Ovary (tissue), 10 donors: ENCODE measurements at places on chromosomes 1 and 21. TPM values are rescaled to one million over a fixed set of nuclear protein-coding genes. Genes with fewer than 3 reads are reported as not detected.
A peak's percentile ranks its signal among the peaks of the same experiment; 100 is the strongest.

The NUDT4B gene
- total RNA-seq, result not detected

- H3K27ac ChIP-seq, result no peak overlapping the region
- no peaks in the 10 kb centered on the region for H3K36me3 ChIP-seq
- DNase-seq, result no peak
- no peaks in the 10 kb centered on the region for H3K4me1 ChIP-seq
- H3K27me3 ChIP-seq, result no peaks in the 10 kb centered on the region
Measured at GRCh38 chr1:69589799-69590198, 22.1 kb downstream of the LRRC7 start.

The OR6N1 gene
- not detected for total RNA-seq

The HSPB7 gene
- 62.8 TPM for total RNA-seq

DNA sequence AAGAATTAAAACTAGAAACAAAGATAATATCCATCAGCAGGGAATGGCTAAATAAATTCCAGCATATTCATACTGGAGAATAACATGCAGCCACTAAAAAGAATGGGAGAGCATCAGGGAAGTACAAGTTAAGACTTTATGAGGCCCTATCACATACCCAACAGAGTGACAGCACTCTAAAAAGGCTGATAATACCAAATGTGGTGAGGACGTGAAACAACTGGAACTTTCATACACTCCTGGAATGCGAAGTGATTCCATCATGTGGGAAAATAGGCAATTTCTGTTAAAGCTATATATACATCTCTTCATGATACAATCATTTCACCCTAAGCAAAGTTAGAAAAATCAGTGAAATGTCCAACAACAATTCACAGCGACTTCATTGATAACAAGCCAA is 42.6 kb downstream of the COL6A1 start:
- peak overlapping the region; percentile 44 for H3K27ac ChIP-seq
- no peak overlapping the region for H3K4me3 ChIP-seq
- no peak for DNase-seq
- no peaks in the 10 kb centered on the region for H3K36me3 ChIP-seq
- no peaks in the 10 kb centered on the region for H3K27me3 ChIP-seq

DNA sequence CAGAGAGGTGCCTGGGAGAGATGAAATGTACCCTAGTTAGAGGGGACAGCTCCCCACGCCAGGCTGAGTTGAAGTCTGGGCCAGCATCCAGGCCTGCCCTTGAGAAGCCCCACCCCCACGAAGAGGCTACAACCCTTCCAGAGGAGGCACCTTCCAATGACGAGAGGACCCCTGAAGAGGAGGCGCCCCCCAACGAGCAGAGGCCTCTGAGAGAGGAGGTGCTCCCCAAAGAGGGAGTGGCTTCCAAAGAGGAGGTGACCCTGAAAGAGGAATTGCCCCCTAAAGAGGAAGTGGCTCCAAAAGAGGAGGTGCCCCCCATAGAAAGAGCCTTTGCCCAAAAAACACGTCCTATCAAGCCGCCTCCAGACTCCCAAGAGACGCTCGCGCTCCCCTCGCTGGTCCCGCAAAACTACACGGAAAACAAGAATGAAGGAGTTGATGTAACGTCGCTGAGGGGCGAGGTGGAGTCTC is 3.1 kb downstream of the EVA1B start:
- peaks cover 13% of the 10 kb centered on the region for H3K4me1 ChIP-seq
- H3K4me3 ChIP-seq, result peak overlapping the region; percentile 39
- no peaks in the 10 kb centered on the region for H3K27me3 ChIP-seq
- H3K27ac ChIP-seq, result peak overlapping the region; percentile 35
- no peaks in the 10 kb centered on the region for H3K36me3 ChIP-seq
- DNase-seq, result peak; percentile 52

The TMPRSS3 gene
- 3.4 TPM for total RNA-seq

The ASCL5 gene
- total RNA-seq, result not detected

DNA sequence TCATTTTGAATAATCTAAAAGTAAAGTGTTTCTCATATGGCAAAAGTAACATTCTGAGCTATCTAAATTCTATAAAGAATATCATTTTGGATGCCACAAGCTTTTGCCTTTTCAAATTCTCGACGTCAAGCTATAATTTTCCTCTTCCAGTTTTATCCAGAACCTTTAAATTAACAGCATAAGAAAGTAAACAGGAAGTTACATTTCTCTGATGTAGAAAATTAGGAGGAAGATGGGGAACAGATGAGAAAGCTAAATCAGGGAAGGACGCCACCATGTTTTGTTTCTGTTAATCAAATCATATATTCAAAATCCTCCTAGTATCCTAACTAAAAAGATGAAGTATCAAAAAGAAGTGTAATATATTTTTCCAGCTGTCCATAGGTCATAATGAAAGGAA is 8.8 kb upstream of the CAMSAP2 start:
- H3K27ac ChIP-seq, result no peak overlapping the region
- no peak for DNase-seq
- no peaks in the 10 kb centered on the region for H3K27me3 ChIP-seq
- H3K36me3 ChIP-seq, result no peaks in the 10 kb centered on the region
- peaks cover 2% of the 10 kb centered on the region for H3K4me1 ChIP-seq

The CFHR4 gene
- total RNA-seq, result not detected

DNA sequence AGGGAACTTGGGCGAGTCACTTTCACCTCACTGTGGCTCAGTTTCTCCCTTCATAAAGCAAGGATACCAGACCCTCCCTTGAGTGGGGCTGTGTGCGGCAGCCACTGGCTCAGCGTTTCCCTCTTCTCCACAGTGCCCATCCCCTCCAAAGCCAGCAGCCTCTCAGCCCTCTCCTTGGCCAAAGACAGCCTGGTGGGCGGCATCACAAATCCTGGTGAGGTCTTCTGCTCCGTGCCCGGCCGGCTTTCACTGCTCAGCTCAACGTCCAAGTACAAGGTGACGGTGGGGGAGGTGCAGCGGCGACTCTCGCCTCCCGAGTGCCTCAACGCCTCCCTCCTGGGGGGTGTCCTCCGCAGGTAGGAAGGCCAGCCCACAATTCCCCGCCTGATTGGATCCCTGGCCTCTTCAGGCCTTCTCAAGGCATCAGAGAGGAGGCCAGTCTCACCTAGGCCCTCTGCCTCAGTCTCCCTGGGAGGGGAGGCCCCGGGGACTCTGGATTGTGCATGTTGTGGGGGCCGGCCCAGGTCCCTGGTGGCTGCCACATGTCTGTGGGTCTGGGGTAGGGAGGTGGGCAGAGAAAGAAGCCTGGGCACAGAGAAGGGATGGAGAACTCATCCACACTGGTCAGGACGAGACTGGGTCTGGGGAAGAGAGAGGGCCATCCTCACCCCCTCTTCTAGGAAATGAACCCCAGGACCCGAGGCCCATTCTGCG is 15.2 kb downstream of the TFAP2E start:
- H3K4me1 ChIP-seq, result no peaks in the 10 kb centered on the region
- H3K36me3 ChIP-seq, result no peaks in the 10 kb centered on the region
- H3K27me3 ChIP-seq, result no peaks in the 10 kb centered on the region
- no peak overlapping the region for H3K27ac ChIP-seq
- no peak overlapping the region for H3K4me3 ChIP-seq

DNA sequence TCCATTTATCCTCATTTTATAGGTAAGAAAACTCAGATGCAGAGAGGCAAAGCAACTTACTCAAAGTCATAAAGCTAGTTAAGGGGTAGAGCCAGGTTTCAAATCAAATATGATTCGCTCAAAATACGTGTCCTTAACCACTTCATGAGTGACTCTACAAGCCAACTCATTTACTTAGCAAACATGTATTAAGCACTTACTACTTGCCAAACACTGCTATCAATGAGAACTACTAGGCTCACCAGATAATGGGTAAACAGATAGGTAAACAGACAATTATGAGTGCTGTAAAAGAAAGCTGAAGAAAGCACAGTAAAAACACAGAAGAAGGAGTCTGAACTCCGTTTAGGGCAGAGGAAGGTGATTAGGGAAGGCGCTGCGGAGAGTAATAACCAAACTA is 65.9 kb downstream of the WDR64 start:
- H3K4me1 ChIP-seq, result no peaks in the 10 kb centered on the region
- DNase-seq, result no peak
- H3K27ac ChIP-seq, result no peak overlapping the region
- no peak overlapping the region for H3K4me3 ChIP-seq

DNA sequence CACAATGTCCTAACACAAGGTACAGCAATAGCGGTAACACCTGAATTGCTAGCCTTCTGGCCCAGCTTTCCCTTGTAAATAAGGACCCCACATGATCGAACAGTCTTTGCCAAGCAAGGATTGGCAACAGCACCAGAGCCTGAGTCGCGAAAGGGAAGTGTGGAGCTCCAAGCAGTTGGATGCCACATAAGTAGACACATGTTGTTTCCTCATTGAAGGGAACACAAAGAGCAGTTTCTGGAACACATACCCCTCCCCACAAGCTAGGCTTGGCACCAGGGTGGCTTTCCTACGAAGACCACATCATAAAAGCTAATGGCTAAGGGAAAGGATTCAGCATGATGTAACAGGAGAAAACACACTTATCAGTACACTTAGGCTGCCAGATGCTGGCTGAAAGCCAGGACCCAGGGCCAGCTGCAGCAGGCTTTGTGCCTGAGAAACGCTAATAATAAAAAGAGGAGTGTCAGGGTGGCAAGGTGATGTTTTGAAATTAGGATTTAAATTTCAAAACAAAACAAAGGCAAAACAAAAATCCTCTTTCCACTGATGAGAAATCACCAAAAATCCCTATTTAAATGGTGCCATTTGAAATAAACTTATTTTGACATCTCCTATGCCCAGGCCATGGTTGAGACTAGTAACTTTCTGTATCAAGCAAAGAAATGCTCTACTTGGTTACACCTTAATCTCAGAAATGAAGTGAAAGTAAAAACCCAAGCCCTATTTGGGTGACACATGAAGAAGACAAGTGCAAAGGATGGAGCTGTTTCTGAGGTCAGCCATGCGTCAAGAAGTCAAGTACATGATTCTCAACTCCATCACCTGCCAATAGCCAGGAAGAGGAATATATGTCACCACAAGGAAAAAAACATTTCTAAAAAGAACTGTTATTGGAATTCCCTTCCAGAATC is 11.9 kb upstream of the CPLANE2 start:
- H3K27ac ChIP-seq, result peak overlapping the region; percentile 82
- peak; percentile 84 for DNase-seq
- no peaks in the 10 kb centered on the region for H3K27me3 ChIP-seq
- H3K4me1 ChIP-seq, result peaks cover 30% of the 10 kb centered on the region
- H3K36me3 ChIP-seq, result no peaks in the 10 kb centered on the region

DNA sequence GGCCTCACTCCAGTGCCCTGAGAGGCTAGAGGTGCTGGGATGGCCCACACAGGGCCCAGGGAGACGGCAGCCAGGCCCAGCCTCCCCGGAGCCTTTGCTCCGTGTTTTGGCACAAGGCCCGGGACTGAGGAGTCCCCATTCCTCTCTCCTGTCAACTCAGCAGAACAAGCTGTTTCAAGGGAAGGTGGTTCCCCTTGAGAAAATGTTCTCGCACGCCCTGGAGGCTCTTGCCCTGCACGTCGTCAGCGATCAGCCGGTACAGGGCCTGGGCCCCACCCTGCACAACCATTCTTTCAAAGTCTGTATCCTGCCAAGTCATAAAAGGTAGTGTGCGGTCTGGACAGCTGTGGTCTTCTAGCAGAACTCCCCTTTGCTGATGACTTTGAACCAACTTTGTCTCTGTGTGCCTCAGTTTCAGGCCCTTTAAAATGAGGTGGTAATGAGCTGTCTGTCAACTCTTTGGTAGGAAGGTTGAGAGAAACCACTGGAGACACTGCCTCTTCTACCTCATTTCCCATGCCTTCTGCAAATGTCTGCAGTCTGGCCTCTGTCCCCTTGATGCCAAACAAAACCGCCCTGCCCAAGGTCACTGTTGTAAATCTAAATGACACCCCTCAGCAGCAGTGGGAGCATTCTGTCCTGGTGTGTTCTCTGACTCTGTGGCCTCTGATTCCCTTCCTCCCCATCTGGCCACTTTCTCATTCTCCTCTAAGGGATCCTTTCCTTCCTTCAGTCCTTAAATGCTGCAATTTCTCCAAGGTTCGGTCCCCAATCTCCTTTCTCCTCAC is 138.6 kb upstream of the JUN start:
- H3K27ac ChIP-seq, result no peak overlapping the region
- H3K27me3 ChIP-seq, result no peaks in the 10 kb centered on the region
- H3K36me3 ChIP-seq, result no peaks in the 10 kb centered on the region
- H3K4me3 ChIP-seq, result no peak overlapping the region

- no peak overlapping the region for H3K27ac ChIP-seq
- H3K36me3 ChIP-seq, result no peaks in the 10 kb centered on the region
- peaks cover 6% of the 10 kb centered on the region for H3K4me1 ChIP-seq
- H3K4me3 ChIP-seq, result no peak overlapping the region
Measured at GRCh38 chr1:169024255-169024654, 82.2 kb upstream of the ATP1B1 start.

GRCh38 chr1:19802269-19802668 is 2.6 kb upstream of the TMCO4 start:
- DNase-seq, result no peak
- H3K36me3 ChIP-seq, result no peaks in the 10 kb centered on the region
- H3K27me3 ChIP-seq, result no peaks in the 10 kb centered on the region

- H3K4me1 ChIP-seq, result no peaks in the 10 kb centered on the region
- H3K36me3 ChIP-seq, result no peaks in the 10 kb centered on the region
- H3K27ac ChIP-seq, result no peak overlapping the region
- H3K4me3 ChIP-seq, result no peak overlapping the region
- no peak for DNase-seq
Measured at GRCh38 chr21:41784456-41785102, 17.7 kb upstream of the RIPK4 start.

The PARS2 gene
- total RNA-seq, result 7.1 TPM

The BSND gene
- not detected for total RNA-seq

DNA sequence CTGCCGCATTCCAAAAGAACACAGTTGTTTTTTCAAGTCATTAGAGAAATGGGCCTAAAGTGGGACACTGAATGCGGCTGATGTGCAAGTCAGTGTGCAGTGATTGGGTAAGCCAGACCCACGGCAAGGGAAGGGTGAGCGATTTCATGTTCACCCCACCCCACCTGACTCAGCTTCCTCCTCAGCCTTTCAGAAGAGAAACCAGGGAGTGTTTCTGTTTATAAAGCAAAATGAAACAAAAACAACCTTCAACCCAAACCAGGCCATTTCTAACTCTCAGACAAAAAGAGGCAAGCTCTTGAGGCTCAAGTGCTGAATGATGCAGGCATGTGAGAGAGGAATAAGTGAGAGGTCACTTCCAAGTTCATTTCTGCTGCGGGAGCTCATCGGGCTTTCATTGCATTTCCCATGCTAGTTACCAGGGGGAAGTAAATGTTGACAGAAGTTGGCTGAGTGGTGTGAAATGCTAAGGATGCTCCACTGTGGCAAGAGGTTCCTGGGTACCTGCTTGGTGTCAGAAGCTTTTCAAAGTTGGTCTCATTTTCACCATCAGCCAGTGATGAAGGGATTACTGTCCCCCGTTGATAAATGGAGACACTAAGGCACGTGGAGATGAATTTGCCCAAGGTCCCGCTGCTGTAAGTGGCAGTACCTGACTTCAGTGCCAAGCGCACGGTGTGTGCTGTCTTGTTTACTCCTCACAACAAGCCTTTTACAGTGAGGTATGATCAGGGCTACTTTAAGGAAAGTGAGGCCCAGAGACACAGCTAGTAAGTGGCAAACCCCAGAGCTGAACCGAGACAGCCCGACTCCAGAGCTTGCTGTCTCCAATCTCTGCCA is 29.1 kb downstream of the STPG1 start:
- H3K4me3 ChIP-seq, result no peak overlapping the region
- no peaks in the 10 kb centered on the region for H3K27me3 ChIP-seq
- H3K4me1 ChIP-seq, result no peaks in the 10 kb centered on the region

The CD84 gene
- 4.0 TPM for total RNA-seq
